ENCODE measurements at places on chromosomes 2 and 18.

DNA sequence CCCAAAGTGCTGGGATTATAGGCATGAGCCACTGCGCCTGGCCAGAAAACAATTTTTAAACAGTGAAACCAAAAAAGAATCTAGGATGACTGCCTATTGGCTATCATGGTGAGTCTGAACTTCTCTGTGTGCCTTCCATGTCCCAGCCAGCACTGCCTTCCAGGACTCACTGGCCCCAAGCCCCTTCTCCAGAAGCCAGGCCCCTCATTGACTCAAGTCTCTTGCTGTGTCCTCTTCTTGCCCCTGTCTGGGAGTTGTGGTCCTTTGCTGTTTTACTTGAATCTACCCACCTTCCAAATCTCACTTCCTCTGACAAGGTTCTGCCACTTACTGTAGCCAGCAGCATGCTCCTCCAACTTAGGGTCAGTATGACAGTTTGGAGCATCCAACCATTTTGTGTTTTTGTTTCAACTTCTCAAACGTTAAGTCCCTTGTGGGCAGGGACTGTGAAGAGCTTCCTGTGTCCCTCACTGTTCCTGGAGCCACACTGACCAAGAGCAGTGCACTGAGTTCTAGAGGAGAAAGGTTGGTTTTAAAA lies 41.7 kb downstream of the ST3GAL5 start:
- no peak for DNase-seq

DNA sequence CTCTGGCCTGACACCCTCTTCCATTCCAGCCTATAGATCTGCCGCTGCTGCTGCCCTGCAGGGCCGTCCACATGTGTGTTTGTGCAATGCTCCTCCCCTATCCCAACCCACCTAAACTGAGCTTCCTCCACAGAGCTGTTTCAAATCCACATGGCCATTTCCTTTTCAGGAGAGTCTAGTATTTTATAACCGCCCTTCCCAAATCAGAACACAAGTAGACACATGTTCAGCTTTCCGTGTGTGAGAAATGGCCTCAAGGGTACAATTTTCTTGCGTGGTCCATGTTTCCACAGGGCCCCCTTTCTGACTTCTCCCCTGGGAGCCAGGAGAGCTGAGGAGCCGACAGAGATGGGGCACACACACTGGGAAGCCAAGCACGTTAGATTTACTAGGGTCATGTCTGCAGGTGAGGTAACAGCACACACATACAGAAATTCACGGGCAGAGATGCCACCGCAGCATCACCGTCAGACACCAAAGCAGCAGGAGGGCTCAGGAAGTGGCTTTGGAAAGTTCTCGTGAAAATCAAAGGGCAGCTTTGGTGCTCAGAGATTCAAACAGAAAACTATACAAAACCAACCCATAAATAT lies 102.9 kb upstream of the TGFA start:
- no peak for DNase-seq

GRCh38 chr2:235561450-235561849 lies 67.6 kb downstream of the AGAP1 start:
- no peak for DNase-seq

DNA sequence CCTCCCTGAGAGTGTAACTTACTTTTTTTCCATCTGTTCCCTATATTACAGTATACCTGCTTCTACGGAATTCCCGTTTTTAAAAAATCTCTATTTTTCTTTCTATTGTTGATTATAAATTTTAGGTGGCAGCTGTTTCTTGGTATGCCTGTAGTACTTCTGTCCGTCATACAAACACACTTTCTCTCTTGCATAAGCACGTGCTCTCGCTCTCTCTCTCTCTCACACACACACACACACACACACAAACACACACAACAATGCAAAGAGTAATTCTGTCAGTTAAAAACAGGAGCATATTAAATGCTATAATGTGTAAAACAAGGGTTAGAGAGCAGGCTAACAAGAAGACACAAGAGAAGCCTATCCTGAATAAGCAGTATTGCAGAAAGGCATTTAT lies 140.5 kb downstream of the THADA start:
- no peak for DNase-seq

DNA sequence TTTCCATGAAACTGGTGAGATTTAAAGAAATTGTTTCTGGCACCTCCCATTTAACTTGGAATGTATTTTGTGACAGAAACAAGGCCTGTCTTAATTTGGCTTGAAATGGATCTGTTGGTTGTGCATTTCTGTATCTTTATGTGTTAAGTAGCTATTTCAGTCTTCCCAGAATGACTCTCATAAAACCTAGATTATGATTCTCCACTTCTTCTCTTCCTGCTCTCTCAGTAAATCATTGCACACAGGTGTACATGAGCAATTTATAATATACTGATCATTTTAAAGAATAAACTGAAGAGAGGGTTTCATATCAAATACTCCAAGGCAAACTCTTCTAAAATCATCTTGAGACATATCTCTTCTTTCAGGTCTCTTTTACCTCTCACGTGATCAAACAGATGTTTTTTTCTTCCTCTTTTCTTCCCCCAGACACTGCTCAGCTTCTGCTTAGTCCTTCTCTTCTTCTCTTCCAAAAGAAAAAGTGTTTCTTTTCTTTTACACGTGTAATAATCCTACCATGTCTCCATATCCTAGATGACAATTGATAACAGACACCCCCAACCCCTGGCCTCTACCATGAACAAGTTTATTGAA lies 112.0 kb downstream of the PPP1R1C start:
- no peak for DNase-seq

DNA sequence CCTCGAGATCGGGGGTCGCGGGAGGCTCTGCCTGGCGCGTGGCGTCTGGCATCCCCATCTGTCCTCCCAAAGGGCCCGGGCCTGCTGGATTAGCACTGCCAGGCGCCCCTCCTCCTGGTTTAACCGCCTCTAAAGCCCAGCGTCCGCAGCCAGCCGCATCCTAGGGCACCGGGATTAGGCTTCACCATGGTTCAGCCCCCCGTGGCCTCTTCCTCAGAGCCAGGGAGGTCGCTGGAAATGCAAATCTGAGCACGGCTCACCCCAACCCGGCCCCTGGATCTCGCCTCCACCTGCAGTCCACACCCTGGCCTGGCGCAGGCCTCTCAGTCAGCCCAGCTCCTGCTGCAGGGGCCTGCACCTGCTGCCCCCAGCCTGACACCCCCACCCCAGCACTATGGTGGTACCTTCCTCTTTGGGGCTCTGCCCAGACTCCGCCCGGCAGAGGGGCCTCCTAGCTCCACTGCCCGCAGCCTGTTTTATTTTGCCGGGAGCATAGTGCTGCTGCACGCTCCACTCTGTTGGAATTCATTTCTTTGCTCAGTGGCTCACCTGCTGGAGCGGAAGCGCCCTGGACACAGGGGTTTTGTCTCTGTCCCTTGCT lies 13.2 kb downstream of the PRELID3A start:
- DNase-seq: no peak

- DNase-seq: no peak
These were observed 181.8 kb downstream of the BCL11A start for GRCh38 chr2:60371681-60372080.

GRCh38 chr2:85905891-85906290 lies 17.1 kb upstream of the ST3GAL5 start:
- no peak for DNase-seq

GRCh38 chr18:54280220-54280569 lies 10.9 kb downstream of the POLI start:
- no peak for DNase-seq

GRCh38 chr2:25129901-25130520 lies 38.4 kb downstream of the POMC start:
- DNase-seq: no peak

GRCh38 chr2:86383844-86384243 lies 46.4 kb upstream of the REEP1 start:
- DNase-seq: no peak

All from prostate gland (tissue), 2 donors.